Activated CD8-positive, alpha-beta memory T cell treated with anti-CD3 and anti-CD28 coated beads for 4 hours (primary cell): ENCODE measurements at places on chromosomes 5 and 9.

DNA sequence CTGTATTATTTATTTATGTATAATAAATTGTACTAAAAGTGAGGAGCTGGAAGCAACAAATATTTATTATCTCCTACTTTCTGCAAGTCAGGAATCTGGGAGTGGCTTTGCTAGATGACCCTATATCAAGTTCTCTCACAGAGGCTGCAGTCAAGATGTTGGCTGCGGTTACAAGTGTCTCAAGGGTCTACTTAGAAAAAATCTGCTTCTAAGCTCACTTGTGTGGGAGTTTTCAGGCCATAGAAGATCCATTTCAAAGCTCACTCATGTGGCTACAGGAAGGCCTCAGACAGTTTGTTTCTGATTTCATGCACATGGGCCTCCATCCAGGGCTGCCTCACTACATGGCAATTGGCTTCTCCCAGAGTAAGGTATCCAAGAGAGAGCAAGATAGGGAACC, 551.1 kb downstream of the CAAP1 start:
- no peak for DNase-seq

DNA sequence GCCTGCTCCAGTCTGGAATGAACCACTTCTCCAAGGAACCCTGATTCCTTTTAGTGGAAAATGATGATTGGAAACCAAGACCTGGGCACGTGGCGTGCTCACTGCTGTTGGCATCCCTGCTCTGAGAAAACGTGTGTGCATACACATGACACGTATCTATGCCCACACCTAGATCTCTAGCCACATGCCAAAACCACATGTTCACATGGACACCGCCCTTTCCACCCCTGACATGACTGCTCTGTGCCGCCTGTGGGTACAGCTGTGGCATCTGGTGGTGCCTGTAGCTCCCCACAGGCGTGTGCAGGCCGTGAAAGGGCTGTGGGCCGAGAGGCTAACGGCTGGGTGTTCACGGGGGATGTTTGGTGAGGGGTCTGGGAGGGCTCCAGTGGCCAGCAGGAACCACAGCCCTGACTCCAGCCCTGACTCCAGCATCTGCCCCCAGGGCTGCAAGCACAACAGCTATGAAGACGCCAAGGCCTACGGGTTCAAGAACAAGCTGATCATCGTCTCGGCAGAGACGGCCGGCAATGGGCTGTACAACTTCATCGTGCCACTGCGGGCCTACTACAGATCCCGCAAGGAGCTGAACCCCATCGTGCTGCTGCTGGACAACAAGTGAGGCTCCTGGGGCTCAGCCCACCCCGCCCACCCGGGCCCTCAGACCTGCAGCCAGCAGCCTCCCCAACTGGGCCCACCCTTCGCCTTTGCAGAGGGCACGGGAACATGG, 75.1 kb downstream of the KCNT1 start:
- no peak for DNase-seq

DNA sequence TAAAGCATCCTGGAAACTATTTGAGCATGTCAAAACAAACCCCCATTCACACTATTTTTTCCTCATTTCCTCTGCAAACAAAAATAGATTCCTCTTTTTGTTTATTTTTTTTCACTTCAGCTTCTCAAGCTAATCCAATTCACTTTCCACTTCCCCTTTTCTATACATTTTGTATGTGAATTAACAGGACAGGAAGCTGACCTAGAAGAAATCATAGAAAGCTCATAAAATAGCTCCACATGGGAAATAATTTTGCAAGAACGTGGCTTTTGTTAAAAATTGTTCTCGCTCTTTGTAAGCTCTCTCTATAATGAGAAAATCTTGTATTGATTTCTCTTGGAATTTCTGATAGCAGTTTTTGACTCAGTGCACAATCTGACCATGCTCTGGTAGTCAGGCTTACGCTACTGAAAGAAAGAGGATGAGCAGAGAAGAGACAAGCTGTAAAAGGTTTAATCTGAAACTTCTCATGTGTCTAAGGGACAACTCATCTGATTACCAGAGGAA, 215.8 kb downstream of the ADAMTS12 start:
- DNase-seq = no peak

DNA sequence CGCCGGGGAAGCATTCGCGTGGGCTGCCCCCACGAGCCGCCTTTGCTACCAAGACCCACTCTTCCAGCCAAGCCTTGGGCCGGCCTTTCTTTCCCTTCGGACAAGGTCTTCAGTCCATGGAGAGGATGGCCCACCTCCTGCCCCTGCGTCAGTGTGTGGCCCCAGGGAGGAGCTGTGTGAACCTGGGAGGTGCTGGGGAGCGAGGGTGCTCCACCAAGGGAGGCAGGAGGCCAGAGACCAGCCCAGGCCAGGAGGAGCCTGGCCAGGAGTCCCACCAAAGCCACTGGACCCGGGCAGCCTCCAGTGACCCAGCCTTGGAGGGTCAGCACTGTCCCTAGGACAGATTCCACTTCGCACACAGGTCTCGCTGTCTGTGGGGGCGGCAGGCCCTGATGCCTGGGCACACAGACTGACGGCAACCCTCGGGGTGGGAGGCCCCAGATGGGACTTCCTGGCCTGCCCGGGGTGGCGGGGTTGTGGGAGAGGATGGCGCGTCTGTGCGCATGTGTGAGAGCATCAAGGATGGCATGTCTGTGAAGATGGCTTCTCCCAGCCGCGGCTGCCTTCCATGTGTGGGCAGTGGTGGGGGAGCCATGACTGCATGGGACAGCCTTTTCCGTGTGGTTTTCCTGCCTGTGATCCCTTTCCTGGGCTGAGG, 113.3 kb upstream of the LPCAT1 start:
- no peak for DNase-seq

DNA sequence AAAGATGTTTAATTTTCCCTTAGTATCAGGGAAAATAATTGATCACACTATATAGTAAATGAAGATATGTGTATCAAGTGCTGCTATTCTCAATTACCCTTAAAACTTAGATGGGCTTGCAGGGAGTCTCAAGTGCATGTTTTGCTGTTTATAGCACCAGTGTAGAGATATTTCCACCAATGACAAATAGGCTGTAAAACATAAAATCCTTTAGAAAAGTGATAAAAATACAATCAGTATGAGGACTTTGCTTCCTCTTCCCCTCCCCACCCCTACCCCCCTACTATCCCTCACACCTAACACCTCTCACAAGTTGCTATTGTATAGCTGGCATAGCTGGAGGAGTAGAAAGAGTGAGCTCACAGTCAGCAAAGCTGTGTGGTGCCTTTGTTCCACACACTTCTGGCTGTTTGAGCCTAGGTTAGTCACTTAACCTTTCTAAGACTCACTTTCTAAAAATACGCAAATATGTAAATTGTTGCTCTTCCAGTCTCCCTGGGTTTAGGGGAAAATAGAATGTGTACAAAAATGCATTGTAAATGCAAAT, 93.1 kb downstream of the PDE4D start:
- no peak for DNase-seq

- DNase-seq = no peak
Measured at GRCh38 chr5:81513473-81513872, 119.5 kb upstream of the ACOT12 start.

DNA sequence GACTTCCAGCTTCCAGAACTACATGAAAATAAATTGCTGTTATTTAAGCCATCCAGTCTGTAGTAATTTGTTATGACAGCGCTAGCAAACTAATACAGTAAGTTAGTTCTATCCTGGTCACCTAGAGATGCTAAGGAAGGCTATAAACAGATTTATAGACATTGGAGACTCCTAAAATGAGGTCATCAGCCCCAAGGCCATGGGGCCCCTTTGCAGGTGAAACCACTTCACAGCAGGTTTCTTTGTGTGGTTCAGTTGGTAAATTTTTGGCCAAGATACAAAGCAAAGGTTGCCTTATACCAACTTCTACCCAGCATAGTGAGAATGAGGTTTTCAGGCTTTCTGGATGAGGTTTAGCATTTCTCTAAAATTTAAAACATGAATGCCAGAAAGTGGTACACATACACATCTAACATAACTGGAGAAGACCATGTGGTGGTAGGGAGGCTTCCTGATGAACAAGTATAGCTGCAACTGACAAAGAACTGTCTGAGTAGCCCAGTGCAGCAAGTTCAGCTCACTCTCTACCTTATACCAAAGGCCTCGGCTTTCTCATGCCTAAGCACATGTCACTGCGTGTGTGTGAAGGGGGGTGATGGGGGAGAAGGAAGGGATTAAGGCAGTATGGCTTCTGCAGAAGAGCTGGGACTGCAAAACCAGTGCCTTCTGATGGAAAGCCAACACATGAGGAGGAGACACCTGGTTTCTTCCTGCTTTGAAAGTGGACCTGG, 264.6 kb upstream of the TAS2R1 start:
- DNase-seq = no peak

- no peak for DNase-seq
Measured at GRCh38 chr5:169914766-169915165, 65.5 kb downstream of the INSYN2B start.

GRCh38 chr9:106421772-106422171, 441.2 kb upstream of the ZNF462 start:
- no peak for DNase-seq

DNA sequence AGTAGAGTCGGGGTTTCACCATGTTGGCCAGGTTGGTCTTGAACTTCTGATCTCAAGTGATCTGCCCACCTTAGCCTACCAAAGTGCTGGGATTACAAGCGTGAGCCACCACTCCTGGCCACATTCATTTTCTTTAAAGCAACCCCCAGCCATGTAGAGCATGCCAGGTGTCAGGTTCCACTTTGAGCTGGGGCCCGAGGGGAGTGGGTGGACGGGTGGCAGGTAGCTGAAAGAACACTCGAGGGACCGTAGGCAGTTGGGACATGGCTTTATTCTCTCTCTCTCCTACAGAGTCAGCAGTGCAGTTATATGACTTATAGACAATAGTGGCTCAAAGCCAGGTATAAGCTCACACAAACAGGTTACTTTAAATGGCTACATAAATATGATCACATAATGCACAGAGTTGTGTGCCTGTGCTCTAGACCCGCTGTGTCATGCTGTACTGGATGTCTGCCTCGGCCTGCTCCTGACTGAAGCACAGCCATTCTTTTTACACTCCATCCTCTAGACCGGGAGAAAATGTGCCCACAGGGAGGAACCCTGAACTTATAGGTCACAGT, 60.5 kb upstream of the FAM120A start:
- DNase-seq = no peak

GRCh38 chr9:38406476-38407186, 14.1 kb downstream of the ALDH1B1 start:
- no peak for DNase-seq

GRCh38 chr5:146630472-146630871, 114.5 kb upstream of the GPR151 start:
- DNase-seq = no peak

DNA sequence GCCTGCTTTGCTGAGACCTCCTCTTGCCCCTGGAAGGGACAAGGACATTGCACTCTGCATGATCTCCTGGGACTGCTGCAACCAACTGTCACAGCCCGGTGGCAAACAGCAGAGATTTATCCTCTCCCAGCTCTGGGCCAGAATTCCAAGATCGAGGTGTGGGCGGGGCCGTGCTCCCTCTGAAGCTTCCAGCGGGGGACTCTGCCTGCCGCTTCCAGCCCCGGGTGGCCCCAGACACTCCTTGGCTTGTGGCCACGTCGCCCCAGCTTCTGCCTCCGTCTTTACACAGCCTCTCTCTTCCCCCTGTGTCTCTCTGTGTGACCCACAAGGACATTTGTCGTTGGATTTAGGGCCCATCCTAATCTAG, 67.1 kb downstream of the COL5A1 start:
- DNase-seq = no peak

DNA sequence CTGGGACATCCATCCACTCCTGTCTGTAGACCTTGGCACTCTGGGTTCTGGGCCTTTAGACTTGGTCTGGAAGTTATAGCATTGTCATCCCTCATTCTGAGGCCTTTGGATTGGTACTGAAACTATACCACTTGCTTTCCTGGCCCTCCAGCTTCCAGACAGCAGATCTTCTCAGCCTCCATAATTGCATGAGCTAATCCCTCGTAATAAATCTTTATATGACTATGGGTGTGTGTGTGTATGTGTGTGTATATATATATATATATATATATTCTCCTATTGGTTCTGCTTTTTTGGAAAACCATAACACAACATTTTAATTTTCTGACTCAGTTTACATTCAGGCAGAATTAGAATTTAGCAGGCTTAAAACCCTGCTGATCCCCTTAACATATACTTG, 180.5 kb downstream of the ENC1 start:
- DNase-seq = no peak

DNA sequence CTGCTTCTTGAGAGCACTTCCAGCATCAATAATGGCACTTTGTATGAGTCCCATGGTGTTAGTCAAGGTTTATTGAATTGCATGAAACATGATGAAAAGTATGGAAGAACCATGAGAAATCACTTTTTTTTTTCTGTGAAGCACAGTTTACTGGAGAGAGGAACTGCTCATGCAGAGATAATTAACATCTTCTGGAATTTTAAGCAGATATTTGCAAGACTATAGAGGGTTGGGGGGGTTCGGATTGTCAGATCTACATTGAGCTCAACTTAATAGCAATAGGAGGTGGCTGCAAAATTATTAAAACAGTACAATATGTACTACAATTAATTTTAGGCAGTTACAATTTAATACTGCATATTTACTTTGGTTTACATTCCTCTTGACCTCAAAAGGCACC, 204.4 kb upstream of the CDH10 start:
- DNase-seq = no peak

- DNase-seq = no peak
Measured at GRCh38 chr5:72204946-72205345, 97.7 kb downstream of the MAP1B start.

GRCh38 chr9:127405344-127406125, 8.6 kb downstream of the SLC2A8 start:
- DNase-seq = no peak

- no peak for DNase-seq
Measured at GRCh38 chr5:122153230-122153629, 23.9 kb downstream of the ZNF474 start.

DNA sequence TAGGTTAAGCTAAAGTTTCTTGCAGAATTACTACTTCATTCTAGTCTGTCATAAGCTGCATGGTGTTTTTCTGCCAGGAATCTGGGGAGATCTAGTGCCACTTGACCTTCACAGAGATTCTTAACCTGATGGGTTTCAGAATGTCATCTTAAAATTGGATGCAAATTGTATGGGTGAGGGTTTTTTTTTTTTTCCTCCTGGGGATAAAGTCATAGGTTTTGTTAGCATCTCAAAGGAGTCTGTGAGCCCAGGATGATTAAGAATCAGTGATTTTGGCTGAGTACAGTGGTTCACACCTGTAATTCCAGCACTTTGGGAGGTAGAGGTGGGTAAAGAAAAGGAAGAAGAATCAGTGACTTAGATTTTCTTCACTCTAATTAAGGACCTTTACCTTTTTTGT, 51.2 kb downstream of the NIM1K start:
- DNase-seq = no peak

DNA sequence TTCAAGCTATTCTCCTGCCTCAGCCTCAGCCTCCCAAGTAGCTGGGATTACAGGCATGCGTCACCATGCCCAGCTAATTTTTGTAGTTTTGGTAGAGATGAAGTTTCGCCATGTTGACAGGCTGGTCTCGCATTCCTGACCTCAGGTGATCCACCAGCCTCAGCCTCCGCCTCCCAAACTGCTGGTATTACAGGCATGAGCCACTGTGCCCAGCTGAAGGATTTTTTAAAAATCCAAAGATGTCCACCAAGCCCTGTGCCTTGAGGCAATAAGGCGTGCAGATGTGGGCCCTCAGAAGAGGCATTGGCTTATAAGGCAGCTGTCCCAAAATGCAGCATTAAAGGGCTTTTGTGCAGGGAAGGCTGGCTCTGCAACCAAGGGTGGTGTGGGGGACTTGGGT, 10.3 kb upstream of the ZFR start:
- DNase-seq = no peak
